HepG2 (cell line): ENCODE measurements at places on chromosomes 16 and 17. TPM values are rescaled to one million over a fixed set of nuclear protein-coding genes. Genes with fewer than 3 reads are reported as not detected.

- DNase-seq: no peak
Measured at GRCh38 chr17:57569853-57570252, 175.2 kb downstream of the CCDC182 start.

DNA sequence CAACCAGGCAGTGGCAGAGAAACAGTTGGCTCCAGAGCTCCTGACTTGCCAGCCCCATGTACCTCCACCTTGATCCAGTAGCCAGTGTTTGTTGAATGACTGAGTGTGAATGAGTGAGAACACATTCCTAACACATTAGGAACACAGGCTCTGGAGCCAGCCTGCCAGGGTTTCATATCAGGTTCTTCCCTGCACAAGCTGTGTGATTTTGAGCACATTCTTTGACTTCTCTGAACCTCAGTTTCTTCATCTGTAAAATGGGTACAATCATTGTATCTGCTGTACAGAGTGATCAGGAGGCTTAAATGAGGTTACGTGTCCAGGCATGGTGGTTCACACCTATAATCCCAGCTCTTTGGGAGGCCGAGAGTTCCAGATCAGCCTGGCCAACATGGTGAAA lies 13.3 kb upstream of the RMI2 start:
- no peak for DNase-seq

- no peak for DNase-seq
Measured at GRCh38 chr17:14580499-14580898, 279.6 kb downstream of the HS3ST3B1 start.

- DNase-seq: no peak
Measured at GRCh38 chr16:67206838-67207248, 7.9 kb downstream of the ELMO3 start.

The TNP2 gene
- total RNA-seq: not detected in 2 replicates

DNA sequence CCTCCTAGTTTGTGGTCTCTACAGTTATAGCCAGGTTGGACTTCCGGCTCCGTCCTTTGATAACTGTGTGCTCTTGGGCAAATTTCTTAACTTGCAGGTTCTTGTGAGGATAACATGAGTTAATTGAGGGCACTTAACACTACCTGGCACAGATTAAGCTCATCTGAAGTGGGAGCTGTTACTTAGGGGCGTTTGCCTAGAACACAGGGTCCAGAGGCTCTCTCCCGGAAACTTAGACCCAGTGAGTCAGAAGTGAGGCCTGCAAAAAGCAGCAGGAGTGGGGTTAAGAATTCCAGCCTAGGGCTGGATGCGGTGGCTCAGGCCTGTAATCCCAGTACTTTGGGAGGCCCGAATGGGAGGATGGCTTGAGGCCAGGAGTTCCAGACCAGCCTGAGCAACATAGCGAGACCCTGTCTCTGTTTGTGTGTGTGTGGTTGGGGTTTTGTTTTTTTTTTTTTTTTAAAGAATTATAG lies 1.4 kb downstream of the MVP start:
- no peak for DNase-seq

The DCAKD gene
- 29.2 and 31.1 TPM in 2 replicates for total RNA-seq

The ATXN1L gene
- total RNA-seq: 22.4 and 23.6 TPM in 2 replicates
